Stimulated activated CD8-positive, alpha-beta memory T cell treated with anti-CD3 and anti-CD28 coated beads, Interleukin-4, amount 100 ng/mL, for 1 hour (primary cell): ENCODE measurements at places on chromosomes 6 and 20.

DNA sequence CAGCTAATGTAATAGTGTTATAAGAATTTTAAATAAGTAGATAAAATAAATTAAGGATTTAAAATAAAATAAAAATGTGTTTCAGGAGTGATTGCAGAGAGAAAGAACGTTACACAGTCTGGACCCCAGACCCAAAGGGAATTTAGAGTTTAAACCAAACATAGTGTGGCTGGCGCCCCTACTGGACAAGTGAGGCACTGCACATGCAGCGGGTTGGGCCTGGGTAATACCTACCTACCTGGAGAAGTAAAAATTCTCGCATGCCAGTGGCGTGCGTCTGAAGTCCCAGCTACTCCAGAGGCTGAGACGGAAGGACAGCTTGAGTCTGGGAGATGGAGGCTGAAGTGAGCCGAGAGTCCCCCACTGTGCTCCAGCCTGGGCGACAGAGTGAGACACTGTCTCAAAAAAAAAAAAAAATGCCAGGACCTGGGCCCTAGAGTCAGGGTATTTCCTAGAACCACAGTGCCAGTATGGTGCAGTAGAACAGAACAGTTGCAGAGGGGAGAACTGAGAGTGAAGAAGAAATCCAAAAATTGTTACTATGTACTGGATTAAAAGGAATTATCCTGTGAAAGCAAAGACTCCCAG, 71.4 kb upstream of the TCF21 start:
- DNase-seq: no peak

DNA sequence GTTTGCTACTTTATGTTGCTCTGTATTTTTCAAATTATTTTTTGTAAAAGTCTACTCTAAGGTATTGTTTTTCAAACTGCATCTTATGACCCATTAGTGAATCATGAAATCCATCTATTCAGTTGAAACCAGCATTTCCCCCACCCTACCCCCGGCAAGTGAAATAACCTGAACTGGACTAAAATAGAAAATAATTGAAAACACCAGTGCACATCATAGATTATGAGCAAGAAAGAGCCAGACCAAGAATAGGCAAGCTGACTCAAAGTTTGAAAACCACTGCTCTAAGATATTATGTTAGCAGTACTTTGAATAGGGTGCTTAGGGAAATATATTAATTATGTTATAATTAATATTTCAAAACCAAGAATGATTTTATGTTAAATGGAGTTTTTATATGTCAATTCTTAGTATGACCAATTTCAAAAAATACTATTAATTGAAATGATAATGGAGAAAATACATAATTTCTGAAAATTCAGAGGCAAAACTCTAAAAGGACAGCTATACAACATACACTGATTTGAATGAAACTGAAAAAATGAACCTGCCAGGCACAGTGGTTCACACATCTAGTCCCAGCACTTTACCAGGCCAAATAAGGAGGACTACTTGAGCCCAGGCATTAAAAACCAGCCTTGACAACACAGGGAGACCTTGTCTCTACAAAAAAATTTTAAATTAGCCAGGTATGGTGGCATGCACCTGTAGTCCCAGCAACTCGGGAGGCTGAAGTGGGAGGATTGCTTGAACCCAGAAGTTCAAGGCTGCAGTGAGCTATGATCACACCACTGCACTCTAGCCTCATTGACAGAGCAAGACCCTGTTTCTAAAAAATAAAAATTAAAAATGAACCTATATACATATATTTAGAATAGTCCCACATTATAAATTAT, 112.0 kb downstream of the CDK19 start:
- no peak for DNase-seq

GRCh38 chr6:71967436-71967835, 81.1 kb downstream of the RIMS1 start:
- no peak for DNase-seq

- no peak for DNase-seq
These were observed 2.9 kb downstream of the TFAP2A start for GRCh38 chr6:10411971-10412460.

- no peak for DNase-seq
These were observed 534.7 kb upstream of the JARID2 start for GRCh38 chr6:14711056-14711703.

- DNase-seq: no peak
These were observed 87.0 kb upstream of the B3GAT2 start for GRCh38 chr6:71043902-71044301.

DNA sequence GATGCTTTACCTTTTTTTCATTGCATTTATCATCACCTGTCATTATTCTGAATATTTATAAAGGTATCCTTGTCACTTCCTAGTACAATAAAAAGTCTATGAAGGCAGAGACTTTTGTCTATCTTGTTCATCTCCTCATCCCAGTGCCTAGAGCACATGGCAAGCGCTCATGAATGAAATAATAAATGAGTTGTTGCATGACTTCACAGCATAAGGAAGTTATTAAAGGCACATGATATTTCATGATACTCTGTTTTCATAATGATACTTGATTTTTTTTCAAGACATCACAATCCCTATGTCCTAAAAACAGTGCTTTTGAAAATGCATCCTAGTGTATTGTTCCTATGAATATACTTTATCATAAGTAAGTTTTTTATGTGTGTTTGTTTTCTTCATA, 310.6 kb upstream of the RSPO3 start:
- DNase-seq: no peak

GRCh38 chr20:47776639-47777038, 8.6 kb downstream of the SULF2 start:
- no peak for DNase-seq
